ENCODE measurements at places on chromosomes 4 and X.

DNA sequence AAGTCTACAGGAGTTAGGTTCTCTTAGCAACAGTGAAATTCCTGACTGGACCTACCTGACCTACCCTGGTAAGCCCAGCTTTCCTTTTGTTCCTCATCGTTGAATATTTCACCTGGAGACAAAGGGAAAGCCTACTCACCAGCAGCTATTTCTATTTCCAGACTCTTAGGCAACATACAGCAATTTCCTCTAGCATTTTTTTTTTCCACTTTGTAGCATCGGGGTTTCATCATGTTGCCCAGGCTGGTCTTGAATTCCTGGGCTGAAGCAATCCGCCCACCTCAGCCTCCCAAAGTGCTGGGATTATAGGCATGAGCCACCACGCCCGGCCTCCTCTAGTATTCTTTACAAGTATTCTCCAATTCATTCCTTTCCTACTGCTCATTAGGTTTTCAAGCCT, 6.8 kb upstream of the S100G start:
- DNase-seq = no peak

GRCh38 chr4:11614426-11614825, 185.7 kb upstream of the HS3ST1 start:
- no peak for DNase-seq

DNA sequence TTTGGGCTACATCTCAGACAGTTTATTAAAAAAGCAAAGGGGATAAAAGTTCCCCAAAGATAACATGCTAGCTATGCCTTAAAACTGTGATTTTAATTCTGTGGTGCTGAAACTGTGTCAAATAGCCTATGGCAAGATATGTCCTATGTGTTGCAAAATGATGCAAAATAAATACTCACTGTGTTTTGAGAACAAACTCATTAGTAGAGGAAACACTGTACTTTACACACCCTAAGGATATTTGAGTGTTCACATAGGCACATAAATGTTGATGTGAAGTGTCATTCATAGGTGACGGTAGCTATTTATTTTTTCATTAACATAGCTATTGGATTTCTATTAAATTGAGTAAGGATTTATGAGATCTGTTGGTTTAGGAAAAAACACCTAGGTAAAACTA, 351.9 kb downstream of the FAT4 start:
- DNase-seq = no peak

GRCh38 chr4:151045907-151046306, 30.8 kb upstream of the LRBA start:
- DNase-seq = no peak

DNA sequence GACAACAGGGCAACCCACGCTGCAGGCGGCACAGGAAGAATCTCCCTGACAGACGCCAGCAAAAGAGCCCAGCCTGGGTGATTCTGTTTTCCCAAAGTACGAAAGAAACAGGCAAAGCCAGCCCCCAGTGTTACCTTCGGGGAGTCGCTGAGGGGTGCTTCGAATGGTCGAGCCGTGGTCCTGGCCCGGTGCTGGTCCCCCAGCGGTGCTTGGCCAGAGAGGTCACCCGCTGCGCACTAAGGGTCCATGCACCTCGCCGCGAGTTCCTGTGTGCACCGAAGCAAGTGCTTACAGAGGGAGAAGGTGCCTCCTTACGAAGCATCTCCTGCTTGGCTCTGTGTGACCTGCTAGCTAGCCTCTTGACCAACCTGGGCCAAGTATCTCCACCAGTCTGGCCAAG, 77.1 kb downstream of the HMX1 start:
- no peak for DNase-seq

DNA sequence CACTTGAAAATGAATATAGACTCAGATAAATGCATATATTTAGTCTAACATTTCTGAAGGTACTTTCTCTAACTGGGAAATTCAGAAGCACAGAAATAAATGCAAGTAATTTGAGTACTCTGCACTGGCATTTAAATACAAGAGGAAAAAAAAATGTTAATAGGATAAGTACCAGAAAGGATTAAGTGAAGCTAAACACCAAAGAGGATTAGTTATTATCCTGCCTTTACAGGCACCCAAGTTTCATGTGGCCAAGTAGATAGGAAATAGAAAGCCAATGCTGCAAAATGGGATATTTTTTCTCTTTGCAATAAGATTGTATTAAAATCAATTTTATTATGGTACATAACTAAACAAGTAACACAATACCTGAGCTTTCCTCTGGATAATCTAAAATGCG, 762.5 kb downstream of the PCDH7 start:
- DNase-seq = no peak

GRCh38 chr4:54837576-54838140, 179.9 kb downstream of the KIT start:
- DNase-seq = no peak

- peak; percentile 38 for DNase-seq
Measured at GRCh38 chr4:69907151-69907550, 23.7 kb upstream of the CSN1S1 start.

DNA sequence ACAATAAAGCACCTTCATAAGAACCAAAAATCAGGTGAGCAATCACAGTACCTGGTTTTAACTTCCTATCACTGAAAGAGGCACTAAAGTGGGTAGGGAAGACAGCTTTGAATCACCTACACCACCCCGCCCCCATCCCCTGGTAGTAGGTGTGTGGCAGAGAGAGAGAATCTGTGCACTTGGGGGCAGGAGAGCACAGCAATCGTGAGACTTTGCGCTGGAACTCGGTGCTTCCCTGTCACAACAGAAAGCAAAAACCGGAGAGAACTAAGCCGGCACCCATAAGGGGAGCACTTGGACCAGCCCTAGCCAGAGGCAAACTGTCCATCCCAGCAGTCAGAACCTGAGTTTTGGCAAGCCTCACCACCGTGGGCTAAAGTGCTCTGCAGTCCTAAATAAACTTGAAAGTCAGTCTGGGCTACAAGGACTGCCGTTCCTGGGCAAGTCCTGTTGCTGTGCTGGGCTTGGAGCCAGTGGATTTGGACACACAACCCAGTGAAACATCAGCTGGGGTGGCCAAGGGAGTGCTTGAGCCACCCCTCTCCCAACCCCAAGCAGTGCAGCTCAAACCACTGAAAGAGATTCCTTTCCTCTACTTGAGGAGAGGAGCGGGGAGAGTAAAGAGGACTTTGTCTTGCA, 32.1 kb downstream of the NDUFB11 start:
- DNase-seq = no peak

- no peak for DNase-seq
Measured at GRCh38 chr4:80192937-80193336, 4.4 kb upstream of the PRDM8 start.

DNA sequence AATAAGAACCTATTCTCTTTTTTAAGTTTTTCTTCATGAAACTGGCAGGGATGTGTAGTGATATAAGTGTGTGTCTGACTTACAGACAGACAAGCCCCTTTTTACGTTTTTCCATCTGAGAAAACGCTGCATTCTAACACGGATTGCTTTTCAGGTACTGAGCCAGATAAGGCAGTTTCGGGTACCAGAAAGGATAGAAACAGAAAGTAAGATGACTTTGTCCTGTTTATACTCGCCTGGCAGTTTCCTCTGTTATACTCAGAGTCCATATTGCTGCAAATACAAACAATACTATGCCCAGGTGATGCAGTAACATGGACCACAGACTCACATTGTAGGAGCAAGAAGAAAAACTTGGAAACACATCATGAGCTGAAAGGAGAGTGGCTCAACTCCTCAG, 2320.6 kb upstream of the AGA start:
- DNase-seq = no peak

- DNase-seq = no peak
Measured at GRCh38 chr4:82965763-82966162, 44.9 kb downstream of the LIN54 start.

GRCh38 chrX:17154001-17154400, 207.5 kb downstream of the REPS2 start:
- DNase-seq = no peak

DNA sequence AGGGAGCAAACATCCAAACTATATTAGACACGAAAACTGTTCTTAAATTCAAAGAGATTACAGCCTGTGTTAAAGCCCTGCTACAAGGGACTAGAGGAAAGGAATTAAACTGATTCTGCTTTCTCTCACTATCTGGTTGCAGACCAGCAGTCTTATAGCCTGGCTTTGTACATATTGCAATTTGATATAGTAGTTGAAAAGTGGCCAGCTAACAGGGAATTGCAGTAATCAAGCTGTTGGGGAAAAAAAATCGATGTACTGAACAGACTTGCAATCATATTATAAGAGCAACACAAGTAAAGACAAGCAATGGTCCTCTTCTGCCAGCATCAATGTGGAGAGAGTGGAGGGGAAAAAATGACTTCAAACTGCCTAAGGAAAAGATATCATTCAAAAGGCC, 364.4 kb upstream of the EPHA5 start:
- DNase-seq = no peak

GRCh38 chr4:7966281-7967062, 26.8 kb upstream of the AFAP1 start:
- no peak for DNase-seq

DNA sequence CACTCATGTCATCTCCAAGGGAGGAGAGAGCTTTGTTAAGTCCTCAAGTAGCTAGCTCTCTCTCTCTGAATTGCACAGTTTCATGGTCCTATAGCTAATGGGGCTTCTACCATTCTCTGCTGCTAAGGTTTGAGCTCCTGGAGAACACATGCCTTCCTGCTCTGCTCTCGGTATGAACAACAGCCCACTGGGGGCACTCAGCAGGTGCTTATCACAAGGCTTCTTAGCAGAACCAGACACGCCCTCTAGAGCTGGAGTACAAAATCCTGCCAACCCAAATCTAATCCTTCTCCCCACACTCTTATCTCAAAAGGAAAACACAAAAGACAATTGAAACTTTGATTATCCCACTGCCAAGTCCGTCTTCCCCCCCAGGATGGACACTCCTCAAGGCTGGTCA, 176.5 kb downstream of the HS3ST1 start:
- no peak for DNase-seq

GRCh38 chr4:74218201-74218600, 60.3 kb downstream of the MTHFD2L start:
- no peak for DNase-seq

GRCh38 chrX:140123446-140123845, 158.1 kb upstream of the CXorf66 start:
- no peak for DNase-seq

DNA sequence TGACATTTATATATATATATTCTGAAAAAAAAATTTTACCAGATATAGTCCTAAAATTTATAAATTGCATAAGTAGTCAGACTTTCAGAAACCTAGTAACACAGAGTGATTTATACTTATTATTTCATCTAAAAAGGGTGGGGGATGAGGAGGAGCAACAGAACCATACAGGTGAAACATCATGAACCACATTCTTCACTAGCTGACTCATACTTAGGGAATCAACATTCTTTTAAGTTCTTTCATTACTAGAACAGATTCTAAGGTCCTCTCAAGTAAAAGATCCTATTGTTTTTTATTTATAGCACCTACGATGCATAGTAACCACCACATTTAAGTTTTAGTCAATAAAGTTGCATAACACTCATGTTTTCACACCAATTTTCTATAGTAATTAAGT, 166.1 kb downstream of the LRBA start:
- DNase-seq = no peak

DNA sequence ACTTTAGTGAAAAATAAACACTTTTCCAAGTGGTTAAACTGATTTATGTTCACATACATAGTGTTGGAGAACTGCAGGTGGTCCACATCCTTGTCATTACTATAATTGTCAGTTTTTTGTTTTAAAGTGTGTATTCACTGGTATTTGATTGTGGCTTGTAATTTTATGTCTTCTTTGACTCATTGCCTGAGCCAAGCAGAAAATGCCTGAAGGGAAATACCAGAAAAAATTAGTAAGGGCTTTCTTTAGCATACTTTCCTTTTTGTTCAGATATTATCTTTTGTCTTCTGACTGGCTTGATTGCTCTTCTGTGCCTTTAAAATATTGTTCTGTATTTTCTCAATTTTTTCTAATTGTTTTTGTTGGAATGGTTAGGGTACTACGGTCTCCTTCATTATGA, 981.3 kb downstream of the C4orf33 start:
- DNase-seq = no peak

- no peak for DNase-seq
Measured at GRCh38 chr4:3875466-3875865, 109.3 kb downstream of the ADRA2C start.

GRCh38 chr4:181312066-181312465, 931.1 kb upstream of the TENM3 start:
- no peak for DNase-seq

GRCh38 chr4:3481113-3481531, 18.0 kb downstream of the DOK7 start:
- no peak for DNase-seq

DNA sequence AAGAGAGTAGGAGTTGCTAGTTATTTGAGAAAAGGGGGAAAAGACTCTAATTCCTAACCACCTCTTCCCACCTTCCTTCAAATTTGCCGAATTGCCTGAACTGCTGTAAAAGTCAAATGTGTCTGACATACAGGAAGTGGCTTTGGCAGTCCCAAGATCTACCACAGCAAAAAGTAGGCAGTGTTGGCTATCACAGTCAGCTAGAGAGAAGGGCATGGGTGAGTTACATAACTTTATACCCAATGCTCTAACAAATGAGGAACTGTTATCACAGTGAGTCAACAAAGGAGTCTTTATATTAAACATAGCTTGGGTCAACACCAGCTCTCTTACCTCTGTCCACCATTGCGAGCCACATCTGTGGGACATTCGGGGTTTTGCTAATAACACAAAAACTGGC, 2.4 kb upstream of the MBNL3 start:
- no peak for DNase-seq

DNA sequence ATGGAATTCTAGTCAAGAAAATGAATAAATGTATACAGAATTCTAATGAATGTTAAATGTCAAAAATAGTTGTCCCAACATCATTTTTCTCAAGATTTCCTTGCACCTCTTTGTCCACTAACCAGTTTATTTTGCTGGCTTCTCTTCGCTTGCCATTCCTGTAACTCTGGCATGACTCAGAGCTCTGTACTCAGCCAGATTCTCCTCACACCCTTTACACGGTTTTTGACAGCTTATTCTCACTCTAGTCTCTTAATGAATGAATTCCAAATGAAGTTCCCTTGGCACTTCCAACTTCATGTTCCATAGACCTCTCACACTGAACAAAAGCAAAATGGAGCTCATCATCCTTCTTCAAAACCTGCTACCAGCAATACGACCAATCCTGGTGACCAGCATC, 419.3 kb upstream of the SLIT2 start:
- DNase-seq = peak; percentile 0

DNA sequence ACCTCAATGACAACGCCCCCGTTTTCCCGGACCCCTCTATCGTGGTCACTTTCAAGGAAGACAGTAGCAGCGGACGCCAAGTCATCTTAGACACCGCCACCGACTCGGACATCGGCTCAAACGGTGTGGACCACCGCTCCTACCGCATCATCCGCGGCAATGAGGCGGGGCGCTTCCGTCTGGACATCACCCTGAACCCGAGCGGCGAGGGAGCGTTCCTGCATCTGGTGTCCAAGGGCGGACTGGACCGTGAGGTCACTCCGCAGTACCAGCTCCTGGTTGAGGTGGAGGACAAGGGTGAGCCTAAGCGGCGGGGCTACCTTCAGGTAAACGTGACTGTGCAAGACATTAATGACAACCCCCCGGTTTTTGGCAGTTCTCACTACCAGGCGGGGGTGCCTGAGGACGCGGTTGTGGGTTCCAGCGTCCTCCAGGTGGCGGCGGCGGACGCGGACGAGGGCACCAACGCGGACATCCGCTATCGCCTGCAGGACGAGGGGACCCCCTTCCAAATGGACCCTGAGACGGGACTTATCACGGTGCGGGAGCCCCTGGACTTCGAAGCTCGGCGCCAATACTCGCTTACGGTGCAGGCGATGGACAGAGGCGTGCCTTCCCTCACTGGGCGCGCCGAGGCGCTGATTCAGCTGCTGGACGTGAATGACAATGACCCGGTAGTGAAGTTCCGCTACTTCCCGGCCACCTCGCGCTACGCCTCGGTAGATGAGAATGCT, 2.2 kb downstream of the FAT4 start:
- DNase-seq = no peak

GRCh38 chr4:150974252-150974640, 40.8 kb downstream of the LRBA start:
- DNase-seq = no peak
